NCI-H1105 (cell line): ENCODE measurements at places on chromosomes 1 and 21.
A peak's percentile ranks its signal among the peaks of the same experiment; 100 is the strongest.

- no peak for DNase-seq
Measured at GRCh38 chr1:109826930-109827349, 63.2 kb upstream of the EPS8L3 start.

- DNase-seq: no peak
Measured at GRCh38 chr1:204079608-204079999, 6.7 kb downstream of the SOX13 start.

DNA sequence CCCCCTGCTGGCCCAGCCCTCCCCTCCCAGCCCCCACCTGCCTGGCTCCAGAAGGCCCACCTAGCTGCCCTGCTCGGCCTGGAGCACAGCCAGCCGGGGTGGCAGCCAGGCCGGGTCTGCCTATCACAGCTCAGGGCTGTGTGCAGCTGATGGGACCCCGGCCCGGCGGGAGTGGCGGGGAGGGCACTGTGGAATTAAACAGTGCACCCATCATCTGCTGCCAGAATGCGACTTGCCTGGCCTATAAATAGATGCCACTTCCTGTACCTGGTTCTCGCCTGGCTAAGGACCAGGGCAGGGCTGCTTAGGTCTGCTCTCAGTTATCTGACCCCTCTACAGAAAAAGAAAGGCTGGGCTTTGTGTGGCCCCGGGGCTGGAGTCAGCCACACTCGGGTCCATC is 98.2 kb upstream of the VAMP3 start:
- DNase-seq: no peak

DNA sequence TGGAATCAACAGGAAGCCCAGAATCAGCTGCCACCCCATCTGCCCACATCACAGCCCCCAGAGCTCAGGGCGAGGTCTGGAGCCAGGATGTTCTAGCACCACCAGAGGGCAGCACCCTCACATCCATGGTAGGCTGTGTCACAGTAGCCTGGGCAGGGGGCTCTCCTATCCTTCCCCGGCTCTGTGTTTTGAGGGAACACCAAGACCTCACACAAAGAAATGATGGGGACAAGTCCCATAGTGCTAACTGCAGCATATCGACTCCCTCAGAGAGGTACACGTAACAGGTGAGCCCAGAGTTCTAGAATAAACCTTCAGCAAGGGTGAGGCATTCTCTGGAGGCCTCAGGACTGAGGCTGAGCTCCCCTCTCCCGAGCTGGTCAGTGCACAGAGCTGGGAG is 2.3 kb upstream of the KCNC4 start:
- peak; percentile 72 for DNase-seq

DNA sequence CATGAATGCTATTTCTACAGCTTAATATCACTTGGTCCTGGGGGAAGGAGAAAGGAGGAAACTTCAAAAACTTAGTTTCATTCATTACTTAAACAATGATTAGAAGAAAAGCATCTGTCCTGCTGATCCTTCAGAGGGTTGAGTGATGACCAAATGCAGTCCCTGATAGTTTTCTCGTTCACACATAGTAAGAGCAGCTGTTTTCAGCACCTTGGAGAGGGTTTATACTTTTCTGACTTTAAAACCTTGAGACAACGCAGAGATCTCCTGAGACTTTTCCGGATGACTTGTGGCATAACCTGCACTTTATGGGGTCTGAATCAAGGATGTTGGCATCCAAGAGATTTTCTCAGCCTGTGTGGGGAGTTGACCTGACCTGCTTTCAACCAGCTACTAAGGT is 94.0 kb upstream of the KCND3 start:
- DNase-seq: no peak

DNA sequence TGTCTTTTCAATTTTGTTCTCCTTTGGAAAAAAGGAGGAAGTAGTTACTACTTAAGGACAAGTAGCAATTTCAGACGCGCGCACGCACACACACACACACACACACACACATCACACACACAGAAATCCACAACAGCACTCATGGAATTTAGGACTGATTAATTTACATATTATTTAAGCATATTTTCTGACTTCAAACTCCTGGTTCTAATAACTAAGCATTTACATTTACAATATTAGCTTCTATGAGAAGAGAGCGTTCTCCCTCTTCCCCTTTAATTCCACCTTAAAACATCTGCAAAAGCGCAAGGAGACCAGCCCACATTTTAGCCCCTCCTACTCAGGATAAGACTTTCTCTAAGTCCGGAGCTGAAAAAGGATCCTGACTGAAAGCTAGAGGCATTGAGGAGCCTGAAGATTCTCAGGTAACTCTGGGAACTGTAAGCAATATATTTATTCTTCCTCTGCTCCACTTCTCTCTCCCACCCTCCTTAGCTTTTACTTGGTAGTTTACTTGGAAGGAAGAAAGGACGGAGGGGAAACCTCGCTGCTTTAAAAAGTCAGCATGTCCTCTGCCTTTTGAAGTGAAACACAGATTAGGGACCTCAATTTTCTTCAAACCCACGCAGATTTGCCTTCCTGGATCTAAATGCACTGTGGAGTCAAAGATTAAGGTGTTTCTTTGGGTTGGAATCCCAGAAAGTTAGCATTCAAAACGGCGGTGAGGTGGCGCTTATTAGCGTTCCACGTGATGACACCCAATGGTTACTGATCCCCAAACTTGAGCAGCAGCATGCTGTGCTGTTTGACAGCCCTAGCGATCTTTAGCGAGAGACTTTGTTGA is at the start of gene PLA2G4A:
Gene PLA2G4A (plus strand): TSS at position 339 of the 844 bp plus-strand sequence. CDS start 25,406 bp downstream, outside the sequence.
- DNase-seq: no peak

DNA sequence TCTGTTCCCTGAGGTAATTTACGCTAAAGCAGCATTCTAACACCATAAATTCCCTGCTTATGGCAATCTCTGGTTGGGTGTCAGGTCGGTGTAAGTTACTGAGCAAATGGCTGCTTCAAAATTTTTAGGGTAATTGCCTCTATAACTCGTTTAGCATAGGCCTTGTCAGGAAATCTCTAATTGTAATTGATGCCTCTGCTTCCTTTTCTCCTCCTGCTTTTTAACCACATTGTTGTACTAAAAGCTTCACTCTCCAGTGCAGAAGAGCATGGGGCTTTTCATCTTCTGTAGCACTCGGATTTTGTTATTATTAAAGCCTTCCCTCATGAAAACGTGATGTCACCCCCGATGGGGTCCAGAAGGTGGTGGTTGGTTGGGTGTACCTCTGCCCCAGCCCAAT is 141.6 kb upstream of the NBPF11 start:
- no peak for DNase-seq

GRCh38 chr1:94110021-94110761 is 10.8 kb downstream of the ABCA4 start:
- DNase-seq: no peak

DNA sequence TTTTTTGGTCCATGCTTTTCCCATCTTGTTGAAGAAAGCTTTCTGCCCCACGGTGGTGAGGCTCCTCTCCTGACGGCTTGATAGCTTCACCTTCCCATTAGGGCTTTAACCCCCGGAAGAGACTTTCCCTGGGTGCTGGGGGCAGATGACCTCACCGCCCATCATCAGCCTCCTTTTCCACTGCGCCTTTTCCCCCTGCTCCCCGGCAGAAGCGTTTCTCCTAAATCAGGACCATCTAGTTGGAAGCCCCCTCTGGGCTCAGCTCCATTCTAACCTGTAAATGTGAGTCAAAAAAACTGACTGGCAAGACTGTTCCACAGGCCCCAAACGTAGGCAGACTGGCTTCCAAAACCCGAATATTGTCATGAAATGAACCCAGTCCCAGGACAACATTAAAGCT is 6.7 kb downstream of the POFUT2 start:
- no peak for DNase-seq

DNA sequence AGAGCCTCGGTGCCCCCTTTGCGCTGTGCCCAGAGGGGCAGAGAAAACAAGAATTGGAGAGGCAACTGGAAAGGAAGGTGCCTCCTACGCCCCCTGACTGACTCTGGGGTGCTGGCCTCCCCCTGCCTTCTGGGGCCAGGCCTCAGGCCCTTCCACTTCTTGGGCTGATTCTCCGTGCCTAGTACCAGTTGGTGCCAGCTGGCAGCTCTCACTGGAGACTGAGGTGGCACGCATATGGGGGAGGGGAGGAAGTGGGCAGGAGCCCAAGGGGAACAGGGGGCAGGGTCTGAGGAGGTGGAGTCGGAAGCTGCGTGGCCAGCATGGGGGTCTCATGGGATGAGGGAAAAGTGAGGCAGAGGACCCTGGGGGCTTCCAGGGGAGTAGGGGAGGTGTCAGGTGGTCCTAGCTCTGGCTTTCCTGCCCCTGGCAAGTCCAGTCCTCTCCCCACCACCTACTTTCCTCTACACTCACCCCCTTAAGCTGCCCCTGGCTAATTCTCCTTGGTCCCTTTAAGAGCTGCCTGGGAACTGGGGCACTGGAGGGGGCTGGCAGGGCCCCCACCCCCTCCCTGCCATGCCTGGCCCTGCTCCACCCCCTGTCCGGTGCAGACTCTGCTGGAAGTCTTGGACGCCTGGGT is 6.5 kb upstream of the SEMA4A start:
- DNase-seq: no peak

GRCh38 chr1:245863566-245864184 is 643.4 kb downstream of the SMYD3 start:
- DNase-seq: no peak

- DNase-seq: no peak
Measured at GRCh38 chr1:45340816-45341466, 701 bp upstream of the MUTYH start.

- DNase-seq: no peak
Measured at GRCh38 chr1:156497078-156497742, 3.4 kb downstream of the MEF2D start.

- no peak for DNase-seq
Measured at GRCh38 chr21:29904359-29905282, 35.2 kb downstream of the GRIK1 start.

DNA sequence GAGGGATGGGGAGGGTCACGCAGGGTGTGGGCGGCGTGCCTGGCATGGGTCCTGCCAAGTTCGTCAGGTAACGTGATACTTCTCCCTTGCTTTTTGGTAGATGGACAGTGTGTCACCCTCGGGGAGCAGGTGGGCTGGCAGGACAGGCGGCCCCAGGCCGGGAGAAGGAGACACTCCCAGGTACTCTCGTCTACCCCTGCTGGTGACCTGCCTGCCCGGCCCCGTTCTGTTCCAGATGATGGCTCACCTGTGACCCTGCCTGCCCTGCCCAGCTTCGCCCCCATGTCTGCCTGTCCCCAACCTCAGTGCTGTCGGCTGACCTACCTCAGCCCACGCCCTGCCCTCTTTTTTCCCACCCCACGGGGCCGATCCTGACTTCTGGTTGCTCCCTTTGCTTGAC is 144.7 kb downstream of the PCBP3 start:
- DNase-seq: no peak

DNA sequence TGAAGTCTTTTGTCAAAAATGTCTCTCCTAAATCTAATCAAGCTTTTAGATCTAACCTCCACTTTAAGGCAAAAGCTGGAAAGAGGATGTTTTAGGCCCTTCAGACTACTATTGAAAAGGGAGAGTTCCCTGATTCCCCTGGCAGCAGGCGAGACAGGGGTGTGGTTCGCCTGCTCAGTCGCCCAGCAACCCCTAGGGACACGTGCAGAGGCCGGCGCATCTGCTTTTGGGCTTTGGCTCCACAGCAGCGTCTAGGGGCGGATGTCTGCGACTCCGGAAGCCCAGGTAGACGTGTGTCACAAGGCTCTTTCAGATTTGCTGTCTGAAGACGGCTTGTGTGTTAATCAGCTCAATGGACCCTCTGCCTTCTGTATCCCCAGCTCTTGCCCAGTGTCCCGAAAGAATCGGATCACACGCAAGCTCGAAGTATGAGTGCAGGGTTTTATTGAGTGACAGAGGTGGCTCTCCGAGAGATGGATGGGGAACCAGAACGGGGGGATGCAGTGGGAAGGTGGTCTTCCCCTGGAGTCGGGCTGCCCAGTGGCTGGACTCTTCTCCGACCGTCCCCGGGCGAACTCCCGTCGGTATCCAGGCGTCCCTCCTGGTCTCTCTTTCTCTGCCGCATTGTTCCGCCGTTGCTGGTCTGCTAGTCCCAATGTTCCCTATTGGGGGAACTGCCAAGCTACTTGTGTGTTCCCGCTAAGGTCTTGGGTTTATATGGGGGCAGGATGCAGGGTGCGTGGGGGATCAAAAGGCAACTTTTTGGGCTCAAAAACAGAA is 45.5 kb downstream of the OLFML2B start:
- DNase-seq: no peak

- DNase-seq: no peak
Measured at GRCh38 chr1:245090491-245091090, 64.2 kb upstream of the KIF26B start.

DNA sequence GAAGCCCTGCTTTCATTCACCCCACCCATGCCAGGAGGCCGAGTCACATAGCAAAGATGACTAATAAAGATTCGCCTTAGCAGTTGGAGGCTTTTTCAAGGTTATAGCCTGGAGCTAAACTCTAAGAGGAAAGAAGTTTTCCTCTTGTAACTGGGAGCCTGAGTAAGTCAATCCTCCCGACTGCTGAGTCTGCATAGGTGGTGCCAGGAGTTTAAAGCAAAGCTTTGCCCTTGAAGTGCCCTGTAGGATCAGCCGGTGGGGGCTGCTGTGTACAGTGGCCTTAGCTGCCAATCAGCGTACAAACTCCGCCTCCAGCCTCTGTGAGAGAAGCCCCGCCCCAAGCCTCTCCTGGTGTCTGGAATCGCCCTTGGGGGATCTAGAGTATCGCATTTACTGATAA is 147.5 kb upstream of the SPATA6 start:
- DNase-seq: no peak

DNA sequence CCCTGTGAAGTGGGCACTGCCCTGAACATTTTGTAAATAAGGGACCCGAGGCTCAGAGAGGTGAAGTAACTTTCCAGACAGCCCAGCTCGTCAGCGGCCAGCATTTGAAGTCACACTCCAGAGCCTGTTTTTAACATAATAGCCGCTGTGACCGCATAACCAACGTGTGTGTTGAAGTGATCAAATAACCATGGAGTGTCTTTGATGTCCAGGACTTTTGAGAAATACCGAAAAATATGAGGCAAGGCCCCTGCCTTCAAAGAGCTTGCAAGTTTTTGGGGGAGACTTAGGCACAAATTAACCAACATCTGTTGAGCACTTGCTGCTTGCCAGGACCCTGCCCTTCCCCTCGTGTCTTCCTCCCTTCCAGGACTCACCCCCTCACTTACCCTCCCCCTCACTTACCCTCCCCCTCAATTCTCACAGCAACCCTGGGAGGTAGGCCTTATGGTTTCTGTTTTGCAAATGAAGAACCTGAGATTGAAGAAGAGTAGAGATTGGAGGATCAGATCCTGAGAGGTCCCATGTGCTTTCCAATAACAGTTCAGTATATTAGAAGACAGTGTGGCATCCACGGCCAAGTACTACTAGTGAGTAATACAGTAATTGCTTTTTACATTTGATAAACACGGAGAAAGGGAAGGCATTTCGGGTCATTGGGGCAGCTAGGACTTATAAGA is 1.3 kb upstream of the SLC16A1 start:
- no peak for DNase-seq

- DNase-seq: no peak
Measured at GRCh38 chr1:1013922-1014648, 788 bp downstream of the ISG15 start.

- DNase-seq: peak; percentile 9
Measured at GRCh38 chr1:117128323-117129079, 7.0 kb upstream of the TRIM45 start.

GRCh38 chr1:52393174-52393573 is 11.0 kb downstream of the ORC1 start:
- DNase-seq: no peak

- DNase-seq: no peak
Measured at GRCh38 chr1:159084152-159084551, 7.6 kb upstream of the AIM2 start.
